T-helper 9 cell (primary cell): ENCODE measurements at places on chromosomes 4 and X.

- DNase-seq: no peak
These were observed 7.5 kb upstream of the FAM184B start for GRCh38 chr4:17788956-17789355.

GRCh38 chr4:1195109-1195671 lies 22.8 kb upstream of the SPON2 start:
- no peak for DNase-seq

- DNase-seq: no peak
These were observed 41.9 kb downstream of the PCDH19 start for GRCh38 chrX:100368167-100368566.

DNA sequence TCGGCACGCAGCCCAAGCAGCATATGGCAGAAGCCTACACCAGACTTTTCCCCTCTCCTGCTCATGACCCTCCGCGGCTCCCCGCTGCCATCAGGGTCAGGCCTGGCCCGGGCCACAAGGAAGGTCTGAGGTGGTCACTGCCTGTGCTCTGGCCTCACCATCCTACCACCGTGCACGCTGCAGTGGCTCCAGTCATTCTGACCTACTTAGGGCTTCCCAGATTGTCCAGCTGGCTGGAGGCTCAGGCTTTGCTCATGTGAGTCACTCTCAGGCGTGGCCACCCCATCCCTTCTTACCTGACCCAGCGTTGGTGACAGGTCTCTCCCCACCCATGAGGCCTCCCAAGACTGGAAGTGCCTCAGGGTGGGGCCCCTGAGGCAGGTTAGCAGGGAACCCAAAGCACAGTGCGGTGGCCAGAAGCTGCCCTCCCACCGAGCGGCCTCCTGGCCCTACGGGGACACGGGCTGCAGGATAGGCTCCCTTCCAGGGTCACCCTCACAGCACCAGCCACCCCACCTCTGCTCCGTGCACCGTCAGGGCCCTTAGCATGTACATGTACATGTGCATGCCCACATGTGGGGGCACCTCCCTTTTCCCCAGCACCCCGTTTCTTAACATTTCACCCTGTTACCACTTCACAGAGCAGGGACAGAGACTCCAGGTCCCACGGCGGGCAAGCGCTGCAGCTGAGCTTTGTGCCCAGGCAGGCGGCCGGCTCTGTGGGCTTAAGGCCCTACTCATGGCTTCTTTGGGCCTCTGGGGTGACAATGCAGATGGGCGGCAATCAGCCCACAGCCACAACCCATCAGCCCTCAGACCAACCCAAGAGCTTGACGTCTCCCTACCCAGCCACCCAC lies 2.2 kb downstream of the TREX2 start:
- no peak for DNase-seq

- no peak for DNase-seq
These were observed 70.5 kb upstream of the TBC1D9 start for GRCh38 chr4:140826701-140827027.

- no peak for DNase-seq
These were observed 182.8 kb downstream of the BANK1 start for GRCh38 chr4:101973361-101973760.

- no peak for DNase-seq
These were observed 212.4 kb downstream of the ARHGAP10 start for GRCh38 chr4:147944249-147944648.

DNA sequence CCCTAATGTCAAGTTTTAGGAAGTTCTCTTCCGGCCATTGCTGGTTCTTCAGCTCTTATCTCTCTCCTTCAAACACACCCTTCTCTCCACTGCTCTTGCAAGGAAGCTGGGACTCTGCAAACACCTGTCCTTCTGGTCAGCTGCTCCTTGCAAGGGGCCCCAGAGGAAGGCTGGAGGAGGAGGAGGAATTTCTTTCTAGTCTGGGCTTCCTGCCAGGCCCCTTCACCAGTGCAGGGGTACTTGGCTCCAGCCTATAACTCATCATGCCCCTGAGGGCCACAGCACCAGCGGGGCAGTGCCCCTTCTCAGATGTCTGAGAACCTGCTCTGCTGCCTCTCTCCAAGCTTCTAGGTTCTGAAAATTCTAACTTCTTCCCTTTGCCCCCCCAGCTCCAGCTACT lies 46.7 kb downstream of the REELD1 start:
- DNase-seq: no peak

- DNase-seq: no peak
These were observed 32.7 kb downstream of the ACSL1 start for GRCh38 chr4:184792950-184793555.

- DNase-seq: no peak
These were observed 620.9 kb downstream of the TLL1 start for GRCh38 chr4:166493924-166494345.

DNA sequence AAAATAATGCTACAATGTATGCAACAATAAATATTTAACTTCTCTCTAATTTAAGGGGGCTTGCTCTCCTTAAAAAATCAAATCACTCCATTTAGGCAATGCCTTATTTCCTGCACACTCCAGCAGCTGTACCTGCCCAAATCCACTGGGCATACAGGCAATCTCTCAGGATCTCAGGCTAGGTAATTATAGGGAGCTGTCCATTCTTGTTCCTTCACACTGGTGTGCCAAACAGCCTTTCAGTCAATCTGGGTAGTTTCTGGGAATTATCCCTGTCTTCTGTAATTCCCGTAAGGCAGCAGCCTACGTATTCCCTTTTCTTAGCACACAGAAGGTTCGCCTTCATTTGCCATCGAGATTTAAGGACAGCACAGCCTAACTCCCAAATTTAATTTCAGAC lies 922.6 kb upstream of the SLIT2 start:
- no peak for DNase-seq

DNA sequence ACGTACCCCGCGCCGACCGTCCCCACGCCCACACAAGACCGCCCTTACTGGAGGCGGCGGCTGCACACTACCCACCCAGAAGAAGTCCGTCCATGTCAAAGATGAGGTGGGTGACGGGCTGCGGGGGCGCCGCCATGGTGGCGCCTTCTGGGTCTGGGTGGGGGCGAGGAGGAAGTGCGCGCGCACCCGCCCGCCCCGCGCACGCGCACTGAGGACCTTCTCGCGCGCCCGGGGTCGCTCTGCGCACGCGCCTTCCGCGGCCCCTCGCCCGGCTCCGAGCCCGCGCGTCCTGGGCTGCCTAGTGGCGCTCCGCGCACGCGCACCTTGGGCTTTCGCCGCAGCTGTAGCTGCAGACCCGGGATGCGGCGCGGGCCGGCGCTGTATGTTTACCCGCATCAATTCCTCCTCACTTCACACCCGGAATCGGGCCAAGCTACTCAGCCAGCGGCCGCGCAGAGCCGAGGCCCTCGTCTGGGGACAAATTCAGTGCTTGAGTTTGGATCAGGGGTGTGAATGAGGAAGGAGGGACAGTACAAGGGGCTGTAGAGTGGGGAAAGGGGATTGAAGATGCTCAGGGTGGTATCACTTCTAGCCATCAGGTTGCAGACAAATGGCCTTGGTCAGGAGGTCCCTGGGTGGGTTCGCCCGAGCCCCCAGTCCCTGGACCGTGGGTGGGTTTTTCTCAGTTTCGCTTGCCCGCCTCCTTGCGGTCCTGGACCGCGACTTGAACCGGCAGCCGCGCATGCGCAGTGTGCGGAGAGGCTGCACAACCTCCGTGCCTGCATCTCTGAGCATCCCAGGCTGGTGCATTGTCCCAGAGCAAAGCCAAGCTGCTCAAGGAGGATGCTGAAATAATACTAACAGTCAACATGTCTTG lies at the start of gene PUDP:
PUDP (minus strand) TSS at position 176 of the 877 bp plus-strand sequence; CDS start at position 136, 40 bp downstream.
- peak; percentile 86 for DNase-seq

DNA sequence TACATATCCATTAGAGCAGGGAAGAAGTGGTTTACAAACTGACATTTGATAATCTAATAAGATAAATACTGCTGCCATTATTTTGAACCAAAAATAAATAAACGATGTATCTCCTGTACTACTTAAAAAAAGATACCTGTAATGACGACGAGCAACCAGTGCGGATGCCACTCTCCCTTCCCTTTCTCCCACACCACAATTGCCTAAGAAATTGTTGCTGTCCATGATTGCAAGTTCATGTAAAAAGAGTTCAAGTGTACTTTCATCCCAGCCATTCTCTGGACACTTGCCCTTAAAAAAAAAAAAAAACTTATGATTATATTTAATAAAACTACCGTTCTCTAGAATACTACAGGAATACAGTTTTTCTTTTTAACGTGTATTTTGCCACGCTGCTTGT lies 1.4 kb downstream of the SEPSECS start:
- no peak for DNase-seq
